ENCODE measurements at places on chromosomes 4 and X.

- DNase-seq = no peak
Measured at GRCh38 chr4:42488114-42488513, 90.8 kb downstream of the SHISA3 start.

GRCh38 chr4:1055721-1056590 lies 44.5 kb downstream of the FGFRL1 start:
- DNase-seq = no peak

- no peak for DNase-seq
Measured at GRCh38 chrX:7801711-7802110, 41.3 kb upstream of the VCX start.

DNA sequence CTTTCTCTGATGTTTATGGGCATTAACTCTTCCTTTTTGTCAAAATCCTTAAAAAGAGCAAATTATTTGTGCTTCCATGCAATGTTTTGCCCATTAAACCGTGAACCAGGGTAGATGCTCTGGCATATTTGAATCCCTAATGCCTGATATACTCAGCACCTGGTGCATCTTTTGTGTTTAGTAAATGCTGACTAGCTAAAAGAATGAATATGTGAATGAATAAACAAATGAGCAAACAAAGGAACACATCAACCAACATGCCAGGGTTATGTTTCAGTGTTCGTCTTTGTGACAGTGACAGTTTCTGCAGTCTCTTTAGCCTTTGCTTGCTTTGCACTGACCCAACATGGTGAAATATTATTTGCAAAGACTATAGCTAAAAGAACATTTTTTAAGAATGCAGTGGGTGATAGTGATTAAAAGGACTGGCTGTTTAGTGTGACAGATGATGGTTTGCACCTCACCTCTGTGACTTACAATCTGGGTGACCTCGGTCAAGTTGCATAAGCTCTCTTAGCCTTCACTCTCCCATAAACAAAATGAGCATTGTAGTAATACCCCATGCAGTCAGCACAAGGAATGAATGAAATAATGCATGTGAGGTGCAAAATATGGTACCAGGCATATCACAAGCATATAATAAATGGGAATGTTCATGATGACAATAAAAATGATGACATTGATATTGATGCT lies 29.5 kb downstream of the SMPX start:
- DNase-seq = no peak

GRCh38 chrX:128800138-128800537 lies 723.2 kb downstream of the SMARCA1 start:
- DNase-seq = no peak

DNA sequence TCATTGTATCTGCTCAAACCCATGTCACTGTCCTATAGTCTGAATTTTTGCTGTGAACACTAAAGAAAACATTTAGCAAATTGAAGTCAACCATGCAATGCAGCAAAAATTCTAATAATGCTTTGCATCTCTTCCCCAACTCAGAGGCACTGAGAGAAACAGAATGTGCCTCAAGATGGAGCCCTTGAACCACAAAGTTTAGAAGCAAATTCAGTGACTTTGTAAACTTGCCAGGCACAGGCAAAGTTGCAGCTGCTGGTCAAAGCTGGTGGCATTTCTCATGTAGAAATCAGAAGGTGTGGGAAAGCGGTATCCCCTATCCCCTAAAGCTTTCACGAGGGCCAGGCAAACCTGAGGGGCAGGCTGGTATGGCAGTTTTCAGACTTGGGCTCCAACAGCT lies 121.7 kb upstream of the DIPK2B start:
- peak; percentile 74 for DNase-seq

DNA sequence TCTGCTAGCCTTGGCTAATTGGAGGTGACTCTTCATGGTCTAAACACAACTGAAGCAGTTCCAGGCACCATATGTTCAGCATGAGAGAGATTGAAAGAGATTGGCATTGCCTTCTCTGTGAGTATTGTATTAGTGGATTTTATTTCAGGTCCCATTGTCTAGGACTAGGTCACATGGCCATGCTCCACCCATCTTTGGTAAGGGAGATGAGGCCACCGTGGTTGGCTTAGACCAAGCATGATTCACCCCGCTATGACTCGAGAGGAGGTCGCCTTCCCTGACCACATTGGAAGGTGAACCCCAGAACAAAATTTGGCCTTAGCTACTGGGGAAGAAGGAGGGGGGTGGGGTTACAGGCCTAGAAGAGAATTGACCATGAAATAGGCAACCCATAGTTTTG lies 109.9 kb upstream of the BCOR start:
- DNase-seq = no peak

GRCh38 chr4:86879641-86880040 lies 12.6 kb downstream of the C4orf36 start:
- DNase-seq = no peak

GRCh38 chr4:70954032-70954431 lies 39.4 kb upstream of the DCK start:
- no peak for DNase-seq

GRCh38 chr4:112942997-112943396 lies 106.5 kb upstream of the ANK2 start:
- DNase-seq = no peak

GRCh38 chr4:70895811-70896491 lies 6.2 kb upstream of the MOB1B start:
- no peak for DNase-seq

DNA sequence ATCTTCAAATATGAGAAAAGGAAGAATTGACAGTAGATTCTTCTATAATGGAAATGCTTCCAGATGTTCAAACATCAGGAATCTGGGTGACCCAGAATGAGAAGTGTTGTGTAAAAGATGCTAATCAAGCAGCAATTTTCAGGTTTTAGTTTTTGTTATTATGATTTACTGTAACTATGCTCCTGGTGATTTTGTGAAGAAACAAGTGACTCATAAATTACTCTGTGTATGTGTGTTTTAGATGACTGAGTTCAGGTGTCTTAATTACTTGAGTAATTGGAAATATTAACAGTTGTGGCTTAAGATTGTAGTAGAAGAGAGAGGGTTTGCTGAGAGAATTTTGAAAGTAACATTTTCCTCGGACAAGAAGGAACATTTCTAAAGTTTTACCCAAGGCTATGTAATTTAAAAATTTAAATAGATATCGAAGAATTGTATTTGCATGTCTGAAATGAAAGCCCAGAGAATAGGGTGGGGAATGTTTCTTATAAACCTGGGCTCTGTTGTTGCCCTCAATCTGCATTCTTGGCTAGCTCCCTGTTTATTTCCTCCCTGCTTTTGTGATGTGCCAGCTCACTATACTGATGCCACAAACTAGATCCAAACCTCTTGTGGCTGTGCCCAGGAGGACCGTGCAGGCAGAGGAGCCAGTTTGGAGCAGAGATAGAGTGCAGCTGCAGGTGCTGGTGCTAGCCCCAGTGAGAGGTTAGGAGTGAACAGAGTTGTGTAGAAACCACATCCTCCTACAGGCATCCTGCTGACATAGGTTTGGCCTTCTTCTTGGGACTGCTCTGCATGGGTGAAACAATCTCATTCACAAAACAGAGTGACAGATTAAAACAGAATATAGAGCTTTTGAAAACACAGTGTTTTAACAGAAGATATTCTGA lies 25.4 kb upstream of the TNIP3 start:
- no peak for DNase-seq

DNA sequence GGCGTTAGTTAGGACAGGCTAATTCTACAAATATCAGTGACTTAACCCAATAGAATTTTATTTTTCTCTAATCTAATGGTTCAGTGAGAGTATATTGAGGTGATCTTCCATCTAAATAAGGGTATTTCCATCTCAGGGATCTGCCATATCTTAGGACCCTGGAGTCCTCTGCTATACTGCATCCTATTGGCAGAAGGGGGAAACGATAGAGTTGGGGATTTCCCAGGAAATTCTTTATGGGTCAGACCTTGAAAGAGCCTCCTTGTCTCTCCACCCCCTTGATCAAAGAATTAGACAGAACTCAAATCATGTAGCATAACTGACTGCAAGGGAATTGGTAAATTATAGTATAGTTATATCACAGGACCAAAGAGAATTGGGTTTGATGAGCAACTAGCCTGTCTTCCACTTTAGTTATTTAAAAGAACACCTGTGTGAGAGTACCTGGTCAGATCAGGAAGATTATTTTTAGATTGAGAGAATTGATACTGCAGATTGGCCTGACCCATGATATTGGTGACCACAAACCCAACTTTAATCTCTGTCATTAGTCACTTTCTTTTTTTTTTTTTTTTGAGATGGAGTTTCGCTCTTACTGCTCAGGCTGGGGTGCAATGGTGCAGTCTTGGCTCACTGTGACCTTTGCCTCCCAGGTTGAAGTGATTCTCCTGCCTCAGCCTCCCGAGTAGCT lies 25.6 kb downstream of the SMARCA5 start:
- no peak for DNase-seq

- no peak for DNase-seq
Measured at GRCh38 chr4:113781439-113782040, 20.0 kb upstream of the CAMK2D start.

DNA sequence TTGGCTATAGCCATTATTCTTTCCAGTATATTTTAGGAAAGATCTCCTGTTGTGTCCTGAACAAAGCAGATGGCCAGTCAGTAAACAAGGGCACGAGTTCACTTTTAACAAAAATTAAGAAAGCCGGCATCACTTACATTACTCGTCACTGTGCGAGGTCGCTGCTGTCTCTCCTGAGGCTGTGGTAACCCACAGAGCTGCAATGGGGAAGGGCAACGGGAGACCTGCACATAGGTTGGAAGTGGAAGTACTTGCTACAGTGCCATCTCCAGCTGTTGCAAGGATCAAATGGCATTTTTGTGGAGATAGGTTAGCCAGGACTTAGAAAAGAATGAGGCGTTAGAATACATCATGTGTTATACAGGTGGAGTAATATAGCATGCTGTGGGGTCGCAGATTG lies 132.2 kb downstream of the KLHL8 start:
- no peak for DNase-seq

- DNase-seq = no peak
Measured at GRCh38 chrX:99901091-99901490, 509.0 kb downstream of the PCDH19 start.

GRCh38 chr4:43374216-43374751 lies 481.8 kb downstream of the GRXCR1 start:
- no peak for DNase-seq

DNA sequence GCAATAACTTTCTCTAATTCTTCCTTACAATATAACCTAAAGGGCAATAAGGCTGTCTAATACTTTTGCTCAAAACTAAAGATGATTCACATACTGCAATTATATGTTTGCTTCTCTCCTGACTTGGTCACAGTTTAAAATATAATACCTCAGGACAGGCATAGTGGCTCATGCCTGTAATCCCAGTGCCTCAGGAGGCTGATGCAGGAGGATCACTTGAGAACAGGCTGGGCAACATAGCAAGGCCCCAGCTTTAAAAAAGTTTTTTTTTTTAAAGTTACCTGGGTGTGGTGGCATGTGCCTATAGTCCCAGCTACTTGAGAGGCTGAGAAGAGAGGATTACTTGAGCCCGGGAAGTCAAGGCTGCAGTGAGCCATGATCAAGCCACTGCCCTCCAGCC lies 229.7 kb upstream of the GALNT7 start:
- DNase-seq = no peak

DNA sequence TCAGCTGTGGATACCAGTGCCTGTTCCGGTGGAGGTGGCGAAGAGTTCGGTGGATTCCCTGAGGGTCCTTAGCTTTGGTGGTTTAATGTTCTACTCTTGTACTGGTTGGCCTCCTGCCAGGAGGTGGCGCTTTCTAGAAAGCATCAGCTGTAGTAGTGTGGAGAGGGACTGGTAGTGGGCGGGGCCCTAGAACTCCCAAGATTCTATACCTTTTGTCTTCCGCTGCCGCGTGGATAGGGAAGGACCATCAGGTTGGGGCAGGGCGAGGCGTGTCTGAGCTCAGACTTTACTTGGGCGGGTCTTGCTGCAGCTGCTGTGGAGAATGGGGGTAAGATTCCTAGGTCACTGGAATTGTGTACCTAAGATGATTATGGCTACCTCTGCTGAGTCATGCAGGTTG lies 390.3 kb downstream of the FAM47A start:
- DNase-seq = no peak

DNA sequence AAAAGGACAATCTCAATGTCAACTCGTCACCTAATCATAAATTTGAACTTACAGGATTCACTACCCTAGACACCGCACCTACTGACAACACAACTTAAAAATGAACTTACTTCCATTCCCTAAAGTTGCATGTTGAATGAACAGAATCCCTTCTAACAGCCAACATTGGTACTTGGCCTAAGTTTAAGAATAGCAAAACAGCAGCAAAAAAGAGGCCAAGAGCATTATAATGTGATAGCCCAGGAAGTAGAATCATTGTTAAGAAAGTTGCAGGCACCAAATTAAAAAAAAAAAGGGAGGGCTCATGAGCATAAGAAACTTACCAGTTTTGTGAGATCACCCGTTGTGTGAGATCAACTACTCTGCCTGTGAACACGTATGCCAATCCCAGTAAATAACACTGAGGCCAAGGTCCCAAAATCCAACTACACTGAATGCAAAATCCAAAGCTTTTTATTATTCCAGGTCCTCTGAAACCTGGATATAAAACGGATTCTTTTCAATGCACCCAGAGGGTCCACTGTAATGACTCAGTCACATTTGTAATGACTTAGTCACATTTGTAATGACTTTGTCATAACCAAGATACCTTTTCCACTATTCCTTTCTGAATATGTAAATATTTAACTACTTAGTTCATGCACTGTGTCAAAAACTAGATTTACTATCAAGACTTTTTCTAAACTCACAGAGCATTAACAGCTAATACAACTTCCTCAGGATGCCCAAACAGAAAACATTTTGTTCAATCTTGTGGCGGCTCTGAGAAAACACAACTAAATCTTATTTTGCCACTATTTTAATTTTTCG lies 6.8 kb downstream of the HNRNPDL start:
- DNase-seq = no peak

DNA sequence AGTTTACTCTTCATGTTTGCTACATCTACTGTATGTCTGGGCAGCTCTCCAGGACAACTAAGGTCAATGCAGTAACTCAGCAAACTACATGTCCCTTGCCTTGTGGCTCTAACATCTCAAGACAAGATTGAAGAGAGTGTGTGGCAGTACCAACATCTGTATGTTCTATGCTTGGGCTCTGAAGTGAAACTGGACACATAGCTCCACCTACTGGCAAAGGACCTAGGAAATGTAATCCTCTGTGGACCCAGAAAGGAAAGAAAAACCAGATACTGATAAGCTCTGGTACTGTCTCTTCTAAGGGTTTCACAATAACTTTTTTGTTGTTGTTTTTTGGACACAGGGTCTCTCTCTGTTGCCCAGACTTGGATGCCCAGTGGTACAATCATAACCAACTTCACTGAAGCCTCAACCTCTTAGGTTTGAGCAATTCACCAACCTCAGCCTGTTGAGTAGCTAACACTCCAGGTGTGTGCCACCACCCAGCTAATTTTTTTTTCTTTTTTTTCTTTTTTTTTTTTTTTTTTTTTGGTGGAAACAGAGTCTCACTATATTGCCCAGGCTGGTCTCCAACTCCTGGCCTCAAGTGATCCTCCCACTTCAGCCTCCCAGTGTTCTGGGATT lies 64.1 kb downstream of the QDPR start:
- DNase-seq = peak; percentile 75
